Stimulated activated CD4-positive, alpha-beta T cell treated with anti-CD3 and anti-CD28 coated beads, Interleukin-1b, Interleukin-23, amount 100 ng/mL, for 48 hours (primary cell): ENCODE measurements at places on chromosomes 5 and 9.

- DNase-seq: no peak
Observed at GRCh38 chr5:74277418-74277817, 363.1 kb downstream of the ENC1 start.

DNA sequence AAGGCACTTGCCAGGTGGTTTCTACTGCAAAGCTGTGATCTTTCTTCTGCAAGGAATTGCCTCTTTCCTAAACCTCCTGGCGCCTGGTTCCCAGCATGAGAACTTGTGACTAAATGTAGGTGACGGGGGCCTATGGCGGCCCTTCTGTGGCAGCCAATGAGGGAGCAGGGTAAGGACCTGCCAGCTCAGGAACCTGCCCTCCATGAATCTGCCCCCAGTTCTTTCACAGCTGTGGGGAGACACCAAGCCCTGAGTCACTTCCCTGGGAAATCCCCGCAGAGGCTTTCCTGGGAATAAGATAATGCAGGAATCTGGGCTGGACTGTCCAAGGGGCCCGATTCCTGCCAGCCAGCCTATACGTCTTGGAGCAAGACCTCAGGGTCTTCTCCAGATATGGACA is 56.7 kb upstream of the CTNNA1 start:
- no peak for DNase-seq

GRCh38 chr5:175444060-175444904 is at the start of gene DRD1:
TSS of gene DRD1 (minus strand) at chr5:175444182. CDS start at chr5:175443099, 1,083 bp downstream.
- peak; percentile 25 for DNase-seq

DNA sequence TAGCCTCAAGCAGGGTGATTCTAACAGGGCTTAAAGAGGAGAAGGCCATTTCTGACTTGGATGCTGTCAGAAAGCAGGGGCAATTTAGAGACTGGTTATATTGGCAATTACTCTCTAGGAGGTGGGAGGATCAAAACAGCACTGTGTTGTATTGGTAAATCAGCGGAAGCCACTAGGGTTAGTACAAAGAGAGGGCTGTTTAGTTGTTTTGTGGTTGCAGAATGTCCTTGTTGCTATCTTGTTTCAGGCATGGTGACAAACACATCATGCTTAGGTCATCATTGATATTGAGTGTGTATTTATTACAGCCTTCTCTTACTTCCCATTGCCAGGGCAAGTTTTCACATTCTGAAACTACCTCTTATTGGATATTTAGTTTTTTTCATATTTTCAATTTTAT is 165.3 kb downstream of the TAF11L14 start:
- DNase-seq: no peak

DNA sequence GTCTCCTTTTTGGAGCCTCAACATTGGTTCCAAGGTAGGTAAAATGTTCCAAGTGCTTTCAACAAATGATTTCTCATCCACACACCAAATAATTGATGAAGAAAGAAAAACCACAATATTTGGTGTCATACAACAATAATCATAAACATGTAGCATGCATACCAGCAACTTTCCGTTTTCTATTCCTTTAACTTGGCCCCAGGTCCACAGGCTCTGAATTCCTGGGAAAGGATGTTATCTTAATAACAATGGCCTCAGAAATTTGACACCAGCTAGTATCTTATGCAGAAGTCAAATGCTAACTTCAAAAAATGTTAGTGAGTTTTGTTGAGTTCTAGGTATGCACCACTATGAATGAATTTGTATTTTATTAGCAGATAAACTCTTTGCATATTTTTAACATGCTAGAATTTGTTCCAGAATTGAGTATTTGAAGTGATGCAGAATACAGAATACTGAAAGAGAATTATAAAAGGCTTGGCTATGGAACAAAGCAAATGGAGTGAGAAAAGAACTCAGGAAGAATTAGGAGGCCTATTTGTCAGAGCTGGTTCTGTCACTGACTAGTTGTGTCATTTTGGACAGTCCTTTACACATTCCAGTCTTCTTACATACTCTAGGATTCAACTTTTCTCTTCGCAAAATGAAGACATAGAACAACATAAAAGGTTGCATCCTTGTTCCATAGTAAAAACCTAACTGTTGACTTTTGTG is 435.3 kb upstream of the TNC start:
- no peak for DNase-seq

DNA sequence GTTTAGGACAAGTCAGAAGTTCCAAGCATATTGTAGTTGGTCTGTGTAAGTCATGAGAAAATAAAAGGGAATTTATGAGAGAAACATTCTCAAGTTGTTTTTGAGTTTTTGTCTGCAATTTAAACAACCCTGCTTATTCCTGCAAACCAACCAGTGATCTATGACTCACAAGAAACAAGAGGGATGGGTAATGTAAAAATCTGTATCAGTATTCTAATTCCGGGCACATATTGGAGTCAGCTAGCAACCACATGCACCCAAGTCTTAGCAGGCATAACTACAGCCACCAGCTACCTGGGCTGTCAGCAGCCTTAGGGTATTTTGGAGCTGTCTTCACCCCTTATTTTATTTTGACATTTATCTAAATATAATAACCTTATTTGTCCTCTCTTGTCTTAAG is 128.7 kb upstream of the APC start:
- no peak for DNase-seq

DNA sequence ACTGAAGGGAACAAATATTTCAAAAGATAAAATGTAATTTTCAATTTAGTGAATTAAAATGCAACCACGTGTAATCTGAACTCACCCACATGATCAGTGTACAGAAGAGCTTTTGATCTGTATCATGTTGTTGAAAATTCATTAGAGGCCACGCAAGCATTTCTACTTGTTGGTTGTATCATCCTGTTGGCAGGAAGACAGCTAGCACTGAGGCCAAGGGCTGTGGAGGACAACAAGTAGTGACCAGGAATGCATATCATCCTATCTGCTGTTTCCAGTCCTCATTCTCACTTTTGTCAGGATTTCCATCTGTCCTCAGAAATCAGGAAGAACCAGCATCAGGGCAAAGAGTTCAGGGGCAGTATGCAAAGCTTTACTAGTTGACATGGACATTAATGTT is 29.9 kb upstream of the CKS2 start:
- no peak for DNase-seq

- no peak for DNase-seq
Observed at GRCh38 chr5:94263068-94263467, 355.3 kb downstream of the KIAA0825 start.

DNA sequence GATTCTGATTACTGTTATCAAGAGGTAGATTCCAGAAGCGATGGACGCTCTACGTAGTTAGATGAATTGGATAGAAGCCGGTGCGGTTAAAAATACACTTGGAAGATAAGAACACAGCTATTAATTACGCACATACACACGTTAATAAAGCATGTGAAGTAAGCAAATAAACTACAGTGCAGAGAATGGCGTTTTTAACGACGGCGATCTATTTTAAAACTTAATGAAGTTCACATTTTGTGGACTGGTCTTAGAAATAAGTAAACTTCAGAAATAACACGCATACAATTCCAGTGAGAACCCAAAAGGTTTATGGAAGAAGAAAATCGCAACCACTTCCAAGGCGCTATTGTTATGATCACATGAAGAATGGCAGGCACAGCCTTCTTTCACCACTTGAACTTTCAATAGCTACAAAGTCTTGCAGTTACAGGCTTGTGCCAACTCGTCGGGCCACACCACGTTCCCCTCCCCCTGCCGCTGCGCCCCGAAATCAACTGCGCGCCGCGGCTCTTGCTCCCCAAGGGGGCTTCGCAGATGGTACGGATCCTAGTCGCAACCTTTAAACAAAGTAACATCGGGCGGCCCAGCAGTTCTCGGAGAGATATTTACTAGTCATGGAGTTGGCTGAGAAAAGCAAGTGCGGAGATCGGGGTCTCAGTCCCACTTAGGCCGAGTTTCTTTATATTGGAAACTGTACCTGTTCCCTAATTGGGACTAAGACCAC is 866 bp upstream of the SEMA6A start:
- no peak for DNase-seq

- no peak for DNase-seq
Observed at GRCh38 chr9:6692881-6693361, 47.4 kb upstream of the GLDC start.

- DNase-seq: no peak
Observed at GRCh38 chr9:20001058-20001457, 212.2 kb upstream of the SLC24A2 start.

DNA sequence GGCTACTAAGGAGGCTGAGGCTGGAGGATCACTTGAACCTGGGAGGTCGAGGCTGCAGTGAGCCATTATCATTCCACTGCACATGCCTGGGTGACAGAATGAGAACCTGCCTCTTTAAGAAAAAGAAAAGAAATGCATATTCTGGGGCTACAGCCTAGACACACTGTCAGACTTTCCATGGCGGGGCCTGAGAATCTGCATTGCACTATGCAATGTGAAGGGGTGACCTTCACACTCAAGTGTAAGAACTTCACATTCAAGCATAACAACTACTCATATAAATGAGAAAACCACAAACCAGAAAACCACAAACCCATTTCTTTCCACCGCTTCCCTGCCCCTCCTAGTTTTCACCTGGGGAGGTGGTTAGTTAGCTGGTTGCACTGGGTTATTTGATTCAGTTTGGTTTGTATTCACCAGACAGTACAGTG is 18.0 kb upstream of the FBP2 start:
- peak; percentile 80 for DNase-seq

GRCh38 chr9:35808433-35808832 is 3.6 kb downstream of the SPAG8 start:
- no peak for DNase-seq

DNA sequence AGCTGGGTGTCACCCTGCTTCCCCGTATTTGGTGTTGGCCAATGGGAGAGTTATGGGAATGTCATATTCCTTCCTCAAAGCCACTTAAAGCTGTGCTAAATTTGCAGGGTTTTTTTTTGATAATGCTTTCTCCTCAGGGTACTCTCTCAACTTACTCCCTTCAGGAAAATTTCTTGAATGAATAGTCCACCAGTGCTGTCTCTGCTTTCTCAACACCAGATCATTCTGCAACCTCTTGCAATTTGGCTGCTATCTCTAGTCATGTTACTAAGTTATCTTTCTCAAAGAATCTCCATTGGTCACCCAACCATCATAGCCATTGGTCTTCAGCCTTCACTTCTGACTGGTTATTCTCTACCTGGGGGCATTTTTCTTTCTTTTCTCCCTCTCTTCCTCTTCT is 13.4 kb upstream of the TNFAIP8 start:
- DNase-seq: no peak

GRCh38 chr9:19901586-19901985 is 112.7 kb upstream of the SLC24A2 start:
- no peak for DNase-seq

DNA sequence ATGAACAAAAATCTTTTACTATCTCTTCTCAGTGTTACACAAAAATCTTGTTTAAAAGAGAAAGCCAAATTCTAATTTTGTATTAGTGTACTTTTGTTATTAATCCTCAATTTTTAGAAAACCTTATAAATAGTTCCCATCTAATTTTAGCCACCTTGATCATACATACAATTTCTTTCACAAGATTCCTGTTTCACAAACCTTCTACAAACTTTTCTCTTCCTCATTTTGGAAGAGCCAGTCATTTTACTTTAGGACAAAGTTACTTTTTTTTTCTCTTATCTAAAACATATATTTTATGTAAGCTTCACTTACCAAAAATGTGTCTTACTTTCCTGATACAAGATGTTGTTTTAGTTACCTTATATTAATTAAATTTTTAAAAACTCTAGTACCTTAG is 161.3 kb downstream of the YIPF5 start:
- DNase-seq: no peak

- DNase-seq: no peak
Observed at GRCh38 chr5:20537911-20538703, 550.1 kb upstream of the CDH18 start.

DNA sequence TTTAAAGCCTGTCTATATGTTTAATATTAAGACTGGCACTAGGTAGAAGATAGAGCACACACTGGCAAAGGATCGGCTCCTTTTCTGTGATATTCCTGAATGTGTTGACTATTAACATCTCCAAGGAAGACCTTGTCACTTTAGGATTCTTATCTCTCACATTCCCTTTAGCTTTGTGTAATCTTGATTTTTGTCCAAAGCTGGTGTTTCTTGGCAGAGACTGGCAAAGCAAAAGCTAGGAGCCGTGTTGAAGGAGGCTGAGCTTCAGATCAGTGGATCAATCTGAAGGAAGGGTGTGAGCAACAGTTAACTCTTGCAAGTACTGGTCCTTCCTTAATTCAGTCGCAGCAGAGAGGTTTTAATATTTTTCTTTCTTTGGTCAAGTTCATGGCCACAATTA is 830.4 kb upstream of the ZNF608 start:
- no peak for DNase-seq

DNA sequence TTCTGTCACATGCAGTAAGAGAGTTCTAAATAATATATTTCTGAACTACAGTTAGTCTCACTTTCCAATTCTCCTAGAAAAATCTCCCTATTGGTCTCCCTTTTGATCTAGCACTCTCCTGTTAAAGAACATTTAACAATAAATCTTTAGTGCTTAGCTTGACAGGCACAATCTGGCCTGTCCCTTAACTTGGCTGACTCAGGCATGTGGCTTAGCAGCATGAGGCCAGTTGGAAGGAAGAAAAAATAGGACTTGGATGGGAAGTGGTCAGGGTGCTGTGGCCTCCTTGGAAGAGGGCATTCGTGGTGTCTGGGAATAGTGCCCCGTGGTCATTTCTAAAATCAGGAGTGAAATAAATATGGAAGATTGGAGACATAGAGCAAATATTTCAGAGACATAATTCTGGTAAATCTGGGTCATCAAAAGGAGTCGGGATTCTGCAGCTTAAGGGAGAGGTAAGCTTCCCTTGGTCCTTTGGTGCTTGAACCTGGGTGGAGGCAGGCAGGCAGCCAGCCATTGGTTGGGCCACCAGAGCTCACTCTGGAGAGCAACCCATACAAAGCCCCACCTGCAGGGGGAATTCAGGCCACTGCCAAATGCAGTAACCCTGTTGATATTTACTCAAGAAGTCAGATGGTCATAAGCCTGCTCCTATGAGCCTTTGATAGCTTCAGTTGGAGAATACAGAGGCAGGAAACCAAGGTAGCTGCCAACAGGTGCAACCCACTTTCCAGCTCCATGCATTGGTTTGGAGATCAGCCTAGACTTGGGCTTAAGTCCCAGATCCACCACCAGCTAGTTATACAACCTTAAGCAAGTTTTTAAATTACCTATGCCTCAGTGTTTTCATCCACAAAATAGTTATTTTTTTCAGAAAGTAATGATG is 28.8 kb upstream of the TLE4 start:
- no peak for DNase-seq

- no peak for DNase-seq
Observed at GRCh38 chr5:151461312-151461711, 13.9 kb downstream of the SLC36A1 start.

DNA sequence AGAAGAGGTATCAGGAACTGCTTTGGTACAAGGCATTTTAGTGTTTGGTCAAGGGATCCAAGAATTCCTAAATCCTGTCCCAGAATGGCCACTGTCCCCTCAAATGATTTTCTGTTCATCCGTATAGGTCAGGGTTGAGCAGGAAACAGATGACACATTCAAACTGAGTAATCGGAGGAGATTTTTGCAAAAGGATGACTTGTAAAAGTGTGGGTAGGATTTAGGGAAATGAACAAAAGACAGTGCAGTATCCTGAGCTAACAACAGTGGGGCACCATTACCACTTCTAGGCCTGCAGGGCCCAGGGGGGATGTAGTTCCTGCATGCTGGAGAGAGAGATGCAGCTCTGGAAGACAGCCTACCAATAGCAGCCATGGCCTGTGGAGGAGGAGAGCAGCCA is 290.1 kb downstream of the ZSWIM6 start:
- no peak for DNase-seq

GRCh38 chr9:15231788-15232635 is 75.0 kb downstream of the TTC39B start:
- DNase-seq: peak; percentile 27
